ENCODE measurements at places on chromosomes 12 and 14.

DNA sequence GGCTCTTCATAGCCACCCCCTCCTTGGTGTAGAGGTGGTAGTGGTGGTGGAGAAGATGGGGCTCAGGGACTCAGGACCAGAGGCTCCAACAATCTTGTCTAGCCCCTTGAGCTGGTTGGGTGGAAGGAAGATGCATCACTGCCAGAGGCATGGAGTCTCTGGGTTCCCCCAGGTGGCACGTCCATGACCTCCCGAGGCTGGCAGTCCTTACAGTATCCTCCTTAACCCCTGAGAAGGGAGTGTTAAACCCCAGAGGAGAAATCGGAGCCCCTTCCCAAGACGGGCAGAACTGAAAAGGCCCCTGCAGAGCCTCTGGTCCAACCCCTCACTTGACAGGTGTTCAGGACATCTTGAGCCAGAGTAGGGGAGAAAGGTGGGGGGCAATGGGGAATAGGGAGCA is 9.1 kb downstream of the KRT83 start:
- DNase-seq, result no peak

DNA sequence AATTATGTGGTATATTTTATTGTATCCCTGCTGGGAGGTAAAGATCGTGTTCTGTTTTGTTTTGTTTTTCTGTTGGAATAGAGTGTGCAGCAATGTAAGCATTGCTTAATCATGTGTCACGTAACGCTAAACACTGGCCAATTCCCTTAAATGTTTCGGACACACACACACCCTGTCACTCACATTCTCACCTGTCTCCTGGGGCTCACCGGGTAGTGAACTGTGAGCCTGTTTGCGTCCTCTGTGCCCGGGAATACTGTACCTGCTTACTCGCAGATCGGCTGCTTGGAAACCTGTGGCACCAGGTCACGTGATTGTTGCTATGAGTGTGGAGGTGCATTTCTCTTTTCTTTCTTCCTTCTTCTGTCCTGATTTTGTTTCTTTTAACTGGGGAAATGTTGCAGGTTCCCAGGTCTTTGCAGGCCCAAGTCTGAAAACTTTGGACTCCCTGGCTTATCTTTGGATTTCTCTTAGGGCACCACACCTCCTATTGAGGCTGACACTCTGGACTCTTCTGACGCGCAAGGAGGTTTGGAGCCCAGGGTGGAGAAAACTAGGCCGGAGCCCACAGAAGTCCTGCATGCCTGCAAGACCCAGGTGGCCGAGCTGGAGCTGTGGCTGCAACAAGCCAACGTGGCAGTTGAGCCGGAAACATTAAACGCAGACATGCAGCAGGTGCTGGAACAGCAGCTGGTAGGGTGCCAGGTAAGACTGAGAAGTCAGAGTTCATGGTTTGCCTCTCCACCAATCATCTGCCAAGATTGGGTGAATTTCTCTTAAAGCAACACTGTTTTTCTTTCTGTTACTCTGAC is 181.1 kb downstream of the ESR2 start:
- DNase-seq, result no peak

DNA sequence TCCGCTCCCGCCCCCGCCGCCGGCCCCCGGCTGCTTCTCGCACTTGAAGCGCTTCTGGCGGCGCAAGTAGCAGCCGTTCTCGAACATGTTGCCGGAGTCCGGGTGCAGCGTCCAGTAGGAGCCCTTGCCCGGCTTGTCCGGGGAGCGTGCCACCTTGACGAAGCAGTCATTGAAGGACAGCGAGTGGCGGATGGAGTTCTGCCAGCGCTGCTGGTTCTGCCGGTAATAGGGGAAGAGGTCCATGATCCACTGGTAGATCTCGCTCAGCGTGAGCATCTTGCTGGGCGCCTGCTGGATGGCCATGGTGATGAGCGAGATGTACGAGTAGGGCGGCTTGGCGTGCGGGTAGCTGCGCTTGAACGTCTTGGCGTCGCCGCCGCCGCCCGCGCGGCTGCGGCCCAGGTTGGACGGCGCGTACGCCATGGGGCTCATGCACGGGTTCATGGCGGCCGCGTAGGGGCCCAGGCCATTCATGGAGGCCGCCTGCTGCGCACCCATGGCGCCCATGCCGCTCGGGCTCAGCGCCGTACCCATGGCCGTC is 3.0 kb downstream of the FOXA1 start:
- no peak for DNase-seq

- DNase-seq, result peak; percentile 91
These were observed 1494.7 kb upstream of the TMEM132C start for GRCh38 chr12:126772171-126772864.

DNA sequence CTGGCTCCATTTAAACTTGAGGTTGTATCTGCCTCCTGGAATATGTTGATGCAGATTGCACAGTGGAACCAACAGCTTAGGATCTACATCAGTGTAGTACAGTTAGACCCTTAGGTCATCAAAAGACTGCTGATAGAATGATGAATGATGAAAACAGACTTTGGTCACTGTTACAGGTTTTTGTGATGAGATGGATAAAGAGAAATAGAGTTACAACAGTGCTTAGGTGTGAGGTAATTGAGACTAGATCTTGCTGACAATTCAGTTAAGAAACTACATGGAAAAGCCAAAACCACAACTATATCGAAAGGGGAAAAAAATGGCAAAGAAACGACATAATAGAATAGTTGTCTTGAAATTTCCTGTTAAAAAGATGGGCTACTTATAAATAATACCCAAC is 145.7 kb upstream of the LMNTD1 start:
- no peak for DNase-seq

DNA sequence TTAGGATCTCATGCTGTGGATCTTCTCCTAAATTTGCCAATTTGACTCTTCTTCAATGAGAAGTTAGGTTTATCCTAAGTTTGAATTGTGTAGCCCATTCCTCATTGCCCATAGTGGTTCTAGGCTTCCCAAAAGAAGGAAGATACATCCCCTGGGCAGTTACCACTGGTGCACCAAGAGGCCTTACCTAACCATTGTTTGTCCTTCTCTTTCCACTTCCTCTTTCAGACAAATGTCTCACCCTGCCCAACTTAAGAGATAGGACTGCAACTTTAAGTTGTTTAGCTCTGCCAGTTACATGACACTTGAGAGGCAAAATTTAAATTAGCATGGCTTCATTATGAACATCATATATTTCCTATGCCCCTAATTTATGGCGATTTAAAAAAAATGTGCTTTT is 9.4 kb upstream of the KCNH3 start:
- no peak for DNase-seq

Measured in AG09309 (cell line).